Right renal cortex interstitium (tissue), 3 donors: ENCODE measurements at places on chromosomes 6 and 20.

- no peak for DNase-seq
Measured at GRCh38 chr6:134474955-134475354, 157.0 kb upstream of the SGK1 start.

DNA sequence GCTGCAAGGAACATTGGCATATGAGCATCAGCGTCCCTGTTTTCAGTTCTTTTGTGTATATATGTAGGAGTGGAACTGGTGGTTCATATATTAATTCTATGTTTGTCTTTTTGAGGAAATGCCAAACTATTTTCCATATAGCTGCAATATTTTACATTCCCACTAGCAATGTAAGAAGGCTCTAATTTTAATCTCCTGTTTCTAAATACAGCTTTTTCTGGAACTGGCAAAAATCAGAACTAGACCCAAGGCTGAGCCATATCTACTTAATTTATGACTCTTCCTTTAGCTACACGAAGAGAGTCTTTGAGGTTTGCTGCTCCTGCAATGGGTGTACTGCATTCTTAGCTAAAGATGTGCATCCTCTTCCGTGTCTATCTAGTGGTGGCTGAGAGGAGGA, 50.5 kb upstream of the SLC17A4 start:
- no peak for DNase-seq

- no peak for DNase-seq
Measured at GRCh38 chr6:138590796-138591709, 91.8 kb upstream of the NHSL1 start.

GRCh38 chr6:135479601-135480000, 17.9 kb downstream of the AHI1 start:
- no peak for DNase-seq

- no peak for DNase-seq
Measured at GRCh38 chr6:8030920-8031319, 33.3 kb downstream of the BLOC1S5 start.

DNA sequence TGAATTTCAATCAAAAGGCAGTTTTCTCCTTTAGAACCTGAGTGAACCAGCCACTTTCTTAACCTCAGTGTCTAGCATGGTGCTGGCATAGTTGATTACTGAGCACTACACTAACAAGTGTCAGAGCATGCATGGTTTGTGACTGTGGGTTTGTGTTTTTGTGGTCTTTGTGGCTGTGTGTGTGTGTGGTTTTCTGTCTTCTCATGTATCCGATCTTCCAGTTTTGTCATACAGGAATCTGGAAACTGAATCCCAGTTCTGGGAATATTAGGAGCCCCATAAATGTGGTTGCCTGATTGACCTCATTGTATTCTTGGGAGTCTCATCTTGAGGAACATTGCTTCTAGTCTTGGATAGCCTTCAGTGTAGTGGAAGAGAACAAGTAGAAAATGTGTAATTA, 73.7 kb downstream of the ESR1 start:
- no peak for DNase-seq

DNA sequence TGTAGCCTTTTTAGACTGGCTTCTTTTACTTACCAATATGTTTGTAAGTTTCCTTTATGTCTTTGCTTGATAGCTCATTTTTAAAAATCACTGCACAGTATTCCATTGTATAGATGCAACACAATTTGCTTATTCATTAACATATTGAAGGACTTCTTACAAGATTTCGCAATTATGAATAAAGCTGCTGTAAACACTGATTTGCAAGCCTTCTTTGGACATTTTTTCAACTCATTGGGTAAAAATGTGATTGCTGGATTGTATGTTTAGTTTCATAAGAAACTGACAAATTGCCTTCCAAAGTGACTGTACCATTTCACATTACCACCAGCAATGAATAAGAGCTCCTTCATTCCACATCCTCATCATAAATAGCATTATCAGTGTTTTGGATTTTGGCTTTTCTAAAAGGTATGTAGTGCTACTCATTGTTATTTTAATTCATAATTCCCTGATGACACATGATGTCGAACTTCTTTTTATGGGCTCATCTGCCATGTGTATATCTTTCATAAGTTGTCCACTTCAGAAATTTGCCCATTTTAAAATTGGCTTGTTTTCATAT, 80.7 kb downstream of the TFAP2B start:
- DNase-seq, result no peak
